ENCODE measurements at places on chromosomes 2 and 18.

DNA sequence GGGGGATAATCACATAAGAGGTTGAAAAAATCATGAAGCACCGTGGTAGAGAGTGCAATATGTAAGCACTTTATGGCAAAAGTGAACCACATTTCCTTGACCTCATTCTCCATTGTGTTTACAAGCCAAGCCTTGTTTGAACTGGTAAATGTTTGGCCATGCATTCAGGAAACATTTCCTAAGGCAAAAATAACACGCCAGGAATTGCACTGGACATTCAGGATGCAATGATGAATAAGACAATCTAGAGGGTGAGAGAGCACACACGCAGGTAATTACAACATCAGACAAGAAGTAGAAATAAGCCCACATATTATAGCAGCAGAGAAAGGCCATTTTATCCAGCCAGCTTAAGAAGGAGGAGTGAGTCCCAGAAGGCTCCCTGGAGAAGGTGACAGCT is 218.0 kb upstream of the OSR1 start:
- no peak for DNase-seq

DNA sequence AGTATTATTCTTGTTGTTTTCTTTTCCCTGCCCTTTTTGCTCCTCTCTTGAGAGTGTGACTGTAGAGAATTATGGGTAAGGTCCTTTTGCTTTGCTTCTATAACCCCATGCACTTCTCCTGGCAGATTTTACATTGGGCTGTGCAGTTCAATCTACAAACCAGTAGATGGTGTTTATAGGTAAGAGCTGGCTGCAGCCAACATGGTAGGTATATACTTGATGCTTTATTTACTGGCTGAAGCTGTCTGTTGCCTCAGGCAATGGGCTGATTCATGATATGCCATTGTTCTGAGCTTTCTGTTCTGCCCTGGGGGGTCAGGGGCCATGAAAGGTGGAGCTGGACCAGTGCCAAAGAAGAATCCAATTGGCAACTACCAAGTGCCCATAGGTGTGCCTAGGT is 48.3 kb upstream of the MYL1 start:
- no peak for DNase-seq

- DNase-seq, result no peak
Observed at GRCh38 chr2:208049006-208049405, 23.7 kb upstream of the PLEKHM3 start.

- no peak for DNase-seq
Observed at GRCh38 chr2:231110551-231110950, 14.3 kb downstream of the HTR2B start.

All from stimulated activated CD4-positive, alpha-beta T cell treated with anti-CD3 and anti-CD28 coated beads, TNF-alpha, amount 100 ng/mL, for 1 hour (primary cell).